ENCODE measurements at places on chromosomes 6 and 20.
A peak's percentile ranks its signal among the peaks of the same experiment; 100 is the strongest.

DNA sequence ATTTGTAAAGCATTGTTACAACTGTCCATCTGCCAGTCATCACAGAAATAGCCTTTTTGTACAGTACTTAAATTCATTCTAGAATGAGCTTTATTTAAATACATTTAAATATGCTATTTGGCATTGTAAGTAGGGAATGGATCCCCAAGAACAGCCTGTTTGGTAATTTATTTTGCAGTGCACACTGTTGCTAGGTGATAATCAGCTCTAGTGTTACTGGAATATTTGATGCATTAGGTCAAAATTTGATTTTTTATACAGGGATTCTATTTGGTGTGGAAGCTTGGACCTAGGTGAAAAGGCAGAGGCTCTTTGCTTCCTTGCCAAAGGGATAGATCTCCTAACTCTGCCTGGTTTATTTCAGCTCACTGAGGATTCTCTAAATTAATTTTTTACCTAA lies 593.7 kb downstream of the EPM2A start:
- DNase-seq = no peak

- no peak for DNase-seq
Measured at GRCh38 chr20:56606174-56606945, 22.7 kb upstream of the TFAP2C start.

DNA sequence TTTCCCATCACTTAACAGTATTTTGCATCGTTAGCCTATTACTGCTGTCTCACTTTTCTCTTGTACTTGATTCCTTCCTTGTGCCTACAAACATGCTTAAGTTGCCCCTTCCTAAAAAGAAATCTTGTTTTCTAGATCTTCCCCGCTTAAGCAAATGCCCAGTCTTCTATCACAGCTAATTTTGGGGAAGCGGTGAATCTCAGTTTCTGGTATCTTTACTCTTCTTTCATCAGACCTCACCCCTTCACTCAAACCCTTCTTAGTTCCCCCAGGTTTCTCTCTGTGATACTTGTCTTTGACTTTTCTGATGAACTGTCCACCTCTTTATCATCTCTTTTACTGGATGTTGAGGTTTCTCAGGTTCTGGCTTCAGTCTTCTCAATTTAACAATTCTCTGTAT lies 14.2 kb downstream of the VAPB start:
- no peak for DNase-seq

GRCh38 chr6:3285732-3286131 lies 27.0 kb downstream of the PSMG4 start:
- DNase-seq = no peak

DNA sequence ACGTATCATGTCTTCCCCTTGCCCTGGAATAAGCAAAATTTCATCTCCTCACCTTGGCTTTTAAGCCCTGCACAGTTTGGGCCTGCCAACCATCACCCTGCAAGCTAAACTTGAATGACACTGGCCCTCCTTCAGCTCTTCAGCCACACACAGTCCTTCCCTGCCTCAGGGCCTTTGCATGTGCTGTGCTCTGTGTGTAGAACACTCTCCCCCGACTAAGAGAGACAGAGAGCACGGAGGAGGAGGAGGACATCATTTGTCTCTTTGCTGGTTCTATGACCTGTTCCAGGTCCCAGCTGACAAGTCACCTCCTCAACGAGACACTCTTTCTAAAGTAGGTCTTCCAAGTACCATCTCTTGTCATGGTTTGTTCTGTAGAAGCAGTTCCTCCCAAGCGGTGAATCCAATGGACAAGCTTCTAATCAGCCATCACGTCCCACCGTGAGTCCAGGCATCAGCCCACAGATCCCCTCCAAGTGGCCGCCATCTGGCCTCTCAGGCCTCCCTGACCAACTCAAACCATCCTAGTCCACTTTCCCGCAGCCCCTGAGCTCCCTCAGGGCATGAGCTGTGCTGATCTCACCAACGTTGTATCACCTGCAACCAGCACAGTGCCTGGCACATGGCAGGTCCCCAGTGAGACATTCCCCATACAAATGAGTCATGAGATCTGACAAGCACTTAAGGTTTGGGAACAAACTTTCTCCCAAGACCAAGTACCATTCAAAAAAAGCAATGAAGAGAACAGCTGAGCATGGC lies 30.5 kb downstream of the NFATC2 start:
- no peak for DNase-seq

GRCh38 chr6:106764353-106764980 lies 135.1 kb downstream of the QRSL1 start:
- DNase-seq = peak; percentile 34

DNA sequence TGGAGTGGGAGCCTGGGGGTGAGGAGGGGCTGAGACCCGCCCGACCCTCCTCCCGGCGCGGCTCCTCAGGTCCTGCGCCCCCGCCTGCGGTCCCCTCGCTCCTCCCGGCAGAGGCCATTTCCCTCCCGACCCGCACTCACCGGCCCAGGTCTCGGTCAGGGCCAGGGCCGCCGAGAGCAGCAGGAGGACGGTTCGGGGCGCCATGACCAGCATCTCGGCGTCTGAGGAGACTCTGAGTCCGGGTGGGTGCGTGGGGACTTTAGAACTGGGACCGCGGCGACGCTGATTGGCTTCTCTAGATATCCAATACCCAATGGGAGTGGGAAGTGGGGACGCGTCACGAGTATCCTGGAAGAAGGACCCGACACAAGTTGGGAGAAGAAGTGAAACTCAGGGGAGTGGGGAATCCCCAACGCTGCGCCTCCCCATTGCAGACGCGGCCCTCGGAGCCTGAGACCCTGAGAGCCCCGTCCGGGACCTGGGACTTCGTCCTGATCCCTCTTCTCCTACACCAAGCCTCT lies at the start of gene HLA-B:
Gene HLA-B, minus strand, starts transcription at position 234 of the 521 bp plus-strand sequence. Its CDS starts 21 bp downstream, at position 213.
- DNase-seq = peak; percentile 70

- no peak for DNase-seq
Measured at GRCh38 chr20:54432966-54433365, 42.4 kb upstream of the DOK5 start.

GRCh38 chr6:87698547-87699006 lies 3.5 kb downstream of the AKIRIN2 start:
- no peak for DNase-seq

DNA sequence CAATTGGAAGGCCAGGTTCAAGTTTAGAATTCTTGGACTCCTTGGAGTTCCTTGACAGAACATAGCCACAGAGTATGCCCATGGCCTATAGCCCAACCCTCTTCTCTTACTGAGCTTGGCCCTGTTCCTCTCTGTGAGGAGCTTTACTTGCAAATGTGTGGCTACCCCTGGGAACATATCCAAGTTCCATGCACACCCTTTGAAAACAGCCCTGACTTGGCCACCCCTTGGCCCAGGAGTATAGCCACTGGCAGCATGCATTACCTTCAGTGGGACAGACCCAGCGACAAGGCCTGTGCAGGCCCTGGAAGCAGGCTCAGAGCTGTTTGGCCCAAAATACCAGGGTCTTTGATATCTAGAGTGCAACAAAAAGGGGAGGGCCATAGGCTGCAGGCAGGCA lies 19.5 kb upstream of the MAS1 start:
- no peak for DNase-seq

- DNase-seq = peak; percentile 64
Measured at GRCh38 chr6:15690510-15690909, 27.7 kb upstream of the DTNBP1 start.

GRCh38 chr20:49591217-49591865 lies 23.4 kb upstream of the PTGIS start:
- no peak for DNase-seq

GRCh38 chr6:3607171-3607570 lies 144.3 kb downstream of the PXDC1 start:
- no peak for DNase-seq

DNA sequence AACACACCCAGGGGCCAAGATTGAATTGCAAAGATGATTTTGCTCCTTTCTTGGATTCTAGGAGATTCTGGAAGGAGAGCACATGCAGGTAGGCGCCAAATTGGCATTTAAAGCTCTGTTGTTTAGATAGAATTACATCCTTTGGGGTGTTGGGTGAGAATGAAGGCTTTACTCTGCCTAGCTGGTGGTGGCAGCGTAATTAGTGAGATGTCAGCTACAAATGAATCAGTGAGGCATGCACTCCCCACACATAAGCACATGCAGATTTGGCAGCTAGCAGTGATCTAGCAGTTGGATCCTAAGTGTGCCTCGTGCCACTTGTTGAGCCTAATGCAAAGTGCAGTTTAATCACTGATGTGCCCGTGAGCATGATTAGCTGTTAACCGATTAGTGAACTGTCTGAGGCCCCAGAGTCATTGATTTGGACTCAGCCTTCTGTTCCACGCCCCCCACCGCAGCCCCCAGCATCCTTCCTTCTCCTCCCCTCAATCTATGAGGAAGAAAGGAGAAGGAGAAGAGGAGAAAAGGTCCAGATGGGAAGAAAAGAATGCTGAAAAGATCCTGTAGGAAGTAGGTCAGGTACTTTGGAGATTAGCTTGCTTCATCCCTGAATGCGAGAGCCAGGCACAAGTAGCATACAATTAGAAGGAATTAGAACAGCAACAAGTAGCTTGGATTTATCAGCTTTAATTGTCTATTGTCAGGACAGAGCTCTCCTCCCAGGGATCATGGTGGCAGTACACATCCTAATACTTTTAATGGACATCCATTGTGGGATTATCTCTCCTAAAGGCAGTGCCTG lies 6.0 kb upstream of the PRDM1 start:
- no peak for DNase-seq

DNA sequence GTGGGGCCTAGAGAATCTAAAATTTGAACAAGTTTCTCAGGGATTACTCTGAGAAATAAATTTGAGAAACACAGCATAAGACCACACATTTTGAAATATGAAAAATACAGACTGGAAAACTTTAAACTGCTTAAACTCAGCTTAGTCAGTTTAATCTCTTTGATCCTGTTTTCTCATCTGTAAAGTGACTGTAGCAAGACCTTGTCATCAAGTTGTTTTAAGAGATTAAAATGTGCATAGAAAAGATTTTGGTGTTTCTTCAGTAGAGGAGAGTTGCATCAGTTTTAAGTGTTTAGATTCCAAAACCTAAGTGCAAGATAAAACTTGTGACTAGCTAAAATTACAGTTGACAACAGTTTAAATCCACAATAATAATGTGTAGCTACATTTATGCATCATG lies 8.1 kb upstream of the BCKDHB start:
- no peak for DNase-seq

DNA sequence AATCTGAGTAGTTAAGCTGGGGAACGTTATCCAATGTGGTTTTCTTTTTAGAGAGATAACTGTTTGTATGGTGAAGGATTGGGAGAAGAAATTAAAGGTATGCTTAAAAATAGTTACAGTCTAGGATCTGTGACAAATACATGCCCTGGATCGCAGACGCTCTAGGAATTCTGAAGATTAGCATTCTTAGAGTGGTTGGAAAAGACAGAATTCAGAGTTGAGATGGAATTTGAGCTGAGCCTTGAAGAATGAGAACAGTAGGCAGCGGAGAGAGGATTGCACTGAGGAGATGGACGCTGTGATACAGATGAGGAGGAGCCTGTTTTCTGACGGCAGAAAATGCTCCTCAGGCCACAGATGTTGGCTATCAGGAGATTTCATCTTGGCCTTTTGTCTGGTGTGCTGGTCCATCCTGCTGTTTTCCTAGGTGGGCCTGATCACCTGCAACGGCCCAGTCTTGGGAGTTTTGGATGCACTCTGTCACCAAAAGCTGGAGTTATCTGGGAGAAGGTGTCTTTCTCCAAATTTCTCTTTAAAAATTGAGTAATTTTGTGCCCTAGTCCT lies 48.3 kb upstream of the KIF25 start:
- no peak for DNase-seq

GRCh38 chr6:11346516-11346915 lies 114.0 kb upstream of the NEDD9 start:
- DNase-seq = no peak

DNA sequence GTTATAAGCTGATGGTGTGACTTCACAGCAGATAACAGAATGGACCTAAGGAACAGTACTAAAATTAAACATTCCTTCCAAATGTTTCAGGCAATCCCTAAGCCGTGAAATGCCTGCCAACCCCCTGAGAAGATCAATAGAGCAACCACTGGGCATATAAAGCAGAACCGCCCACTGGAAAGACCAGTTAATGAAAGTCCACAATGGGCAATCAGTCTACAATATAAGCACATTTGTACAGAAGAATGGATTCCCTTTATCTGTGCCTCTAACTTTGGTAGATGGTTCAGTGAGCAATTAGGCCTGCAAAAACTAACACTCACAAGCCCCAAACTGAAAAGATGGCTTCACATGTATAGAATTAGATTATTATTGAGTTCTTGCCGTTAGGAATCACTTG lies 286.6 kb downstream of the UBE3D start:
- no peak for DNase-seq

GRCh38 chr20:25198663-25199383 lies 3.3 kb downstream of the ENTPD6 start:
- no peak for DNase-seq

GRCh38 chr6:167710363-167710920 lies 116.3 kb upstream of the AFDN start:
- no peak for DNase-seq

DNA sequence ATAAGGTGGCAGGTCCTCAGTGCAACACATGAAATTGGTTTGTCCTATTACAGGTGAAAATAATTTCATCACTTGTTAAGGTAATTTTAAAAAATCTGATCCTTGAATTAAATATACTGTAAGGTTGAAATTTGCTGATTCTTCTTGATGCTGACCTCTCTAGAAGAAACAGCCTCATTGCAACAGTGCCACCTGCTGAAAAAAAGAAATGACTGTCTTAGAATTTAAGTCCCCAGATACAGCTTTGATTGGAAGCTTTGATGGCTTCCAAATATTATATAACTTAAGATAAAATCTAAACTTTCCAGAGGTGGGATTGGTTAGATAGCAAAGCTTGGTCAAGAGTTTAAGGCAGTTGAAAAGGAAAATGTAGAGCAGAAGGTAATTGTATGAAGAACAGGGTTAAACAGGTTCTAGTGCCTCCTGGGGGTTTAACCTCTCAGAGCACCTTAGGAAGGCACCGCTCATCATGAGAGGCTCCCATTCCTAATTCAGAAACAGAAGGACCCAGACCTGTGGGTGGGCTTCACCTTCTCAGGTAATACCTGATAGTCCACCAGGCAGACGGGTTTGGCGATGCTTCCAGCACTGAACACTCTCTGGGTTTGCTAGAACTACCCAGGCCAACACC lies 401.0 kb downstream of the PAX1 start:
- peak; percentile 46 for DNase-seq

DNA sequence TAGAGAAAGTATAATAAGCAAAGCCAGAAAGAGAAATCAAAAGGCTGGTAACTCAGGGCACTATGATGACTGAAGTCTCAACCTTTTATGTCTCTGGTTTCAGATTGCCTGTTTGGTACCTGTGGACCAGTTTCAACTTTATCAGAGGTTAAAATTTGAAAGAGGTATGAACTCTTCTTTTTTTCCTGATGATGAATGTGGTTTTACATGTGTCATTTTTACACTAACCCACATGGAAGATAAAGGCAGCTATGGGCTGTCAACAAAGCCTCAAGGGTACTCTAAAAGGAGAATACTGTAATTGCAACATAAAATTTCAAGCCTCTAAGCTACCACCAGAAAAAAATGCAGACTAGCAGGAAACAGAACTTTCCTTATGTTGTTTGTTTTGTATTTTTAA lies 52.4 kb downstream of the RNF144B start:
- no peak for DNase-seq

DNA sequence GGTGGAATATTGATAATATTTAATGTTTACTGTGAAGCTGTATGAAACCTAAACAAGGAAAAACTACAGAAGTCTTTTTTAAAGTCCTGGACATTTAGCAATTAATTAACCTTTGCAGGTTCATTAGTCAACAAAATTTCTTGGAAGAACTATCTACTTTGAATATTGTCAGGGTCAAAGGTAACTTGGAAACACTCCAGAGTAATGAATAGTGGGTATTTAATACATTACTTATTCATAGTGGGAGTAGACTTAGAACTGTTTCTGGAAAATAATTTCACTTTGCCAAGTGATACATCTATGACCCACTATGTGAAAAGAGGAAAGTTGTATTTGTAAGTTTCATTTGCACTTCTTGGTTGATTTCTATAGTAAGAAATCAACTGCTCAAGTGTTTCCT lies 319.1 kb downstream of the TFAP2B start:
- DNase-seq = no peak

Data from NCI-H2029 (cell line).